ENCODE measurements at places on chromosomes 1 and 21.

DNA sequence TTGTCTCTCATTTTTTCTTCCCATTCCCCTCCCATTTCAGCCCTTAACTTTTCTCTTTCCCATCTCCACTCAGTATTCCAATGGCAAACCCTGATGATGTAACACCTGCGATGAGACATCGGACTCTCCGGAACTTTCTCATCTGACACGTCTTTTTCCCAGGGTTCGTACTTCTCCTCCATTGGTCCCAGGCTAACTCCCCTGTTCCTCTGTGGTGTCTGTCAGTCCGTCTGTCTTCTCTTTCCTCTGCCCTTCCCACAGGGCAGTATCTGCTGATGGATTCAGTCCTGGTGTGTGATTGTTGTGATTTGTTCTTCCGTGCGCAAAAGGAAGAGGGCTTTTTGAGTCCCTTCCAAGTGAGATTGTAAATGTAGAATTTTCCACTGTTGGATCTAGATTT, 27.7 kb downstream of the VANGL2 start:
- no peak for DNase-seq

GRCh38 chr1:26112407-26112775, 767 bp downstream of the PDIK1L start:
- DNase-seq = no peak

DNA sequence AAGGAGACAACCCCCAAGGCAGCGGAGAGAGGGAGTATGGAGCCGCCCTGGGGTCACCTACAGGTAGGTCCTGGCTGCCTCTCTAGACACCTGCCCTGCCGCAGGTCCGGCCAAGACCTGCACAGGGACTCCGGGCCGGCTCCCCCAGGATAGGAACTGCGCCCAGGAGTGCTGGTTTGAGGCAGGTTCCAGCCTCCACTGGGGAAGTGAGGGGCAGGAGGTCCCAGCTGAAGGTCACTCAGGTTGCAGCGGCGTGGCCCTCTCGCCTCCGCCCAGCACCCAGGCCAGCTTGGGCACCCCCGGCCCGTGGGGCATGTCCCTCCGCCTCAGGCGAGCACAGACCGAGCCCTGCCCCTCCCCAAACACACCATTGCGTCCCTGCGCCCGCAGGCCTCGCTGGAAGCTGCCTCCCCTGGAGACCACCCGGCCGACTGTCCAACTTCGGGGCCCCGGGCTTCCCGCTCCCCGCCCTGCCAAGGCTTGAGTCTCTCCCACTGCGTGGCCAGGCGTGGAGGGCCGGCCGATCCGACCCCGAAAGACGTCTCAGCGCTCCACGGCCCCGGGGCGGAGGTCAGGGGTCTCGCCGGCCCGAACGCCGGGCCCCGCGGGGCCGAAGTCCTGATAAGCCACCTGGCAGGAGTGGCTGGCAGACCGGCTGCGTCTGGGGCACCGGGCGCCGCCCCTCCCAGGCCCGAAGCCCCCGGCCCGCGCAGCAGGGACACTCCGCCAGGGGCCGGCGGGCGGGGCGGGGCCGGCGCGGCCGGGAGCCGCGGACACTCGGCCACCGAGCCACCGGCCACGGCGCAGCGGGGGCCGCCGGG, 1.4 kb upstream of the SKI start:
- no peak for DNase-seq

DNA sequence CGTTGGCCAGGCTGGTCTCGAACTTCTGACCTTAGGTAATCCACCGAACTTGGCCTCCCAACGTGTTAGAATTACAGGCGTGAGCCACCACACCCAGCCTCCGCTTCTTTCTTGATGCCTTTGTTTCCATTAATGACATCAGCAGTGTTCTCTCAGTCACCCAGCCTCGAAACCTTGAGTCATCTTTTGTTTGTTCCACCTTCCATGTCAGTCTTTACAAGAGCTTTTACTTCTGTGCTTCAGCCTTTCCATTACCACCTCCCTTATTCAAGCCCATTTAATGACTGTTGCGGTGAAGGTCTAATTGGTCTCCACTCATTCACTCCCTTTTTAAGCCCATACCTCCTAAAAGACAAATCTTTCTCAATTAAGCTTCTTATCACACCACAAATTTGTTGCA, 146.6 kb upstream of the ADGRL2 start:
- DNase-seq = no peak

GRCh38 chr1:110674337-110675059, at the start of gene KCNA3:
TSS of gene KCNA3 (minus strand) at chr1:110674940. CDS start at chr1:110674809, 131 bp downstream.
- DNase-seq = no peak
